ENCODE measurements at places on chromosomes 5 and 9. TPM values are rescaled to one million over a fixed set of nuclear protein-coding genes. Genes with fewer than 3 reads are reported as not detected.

DNA sequence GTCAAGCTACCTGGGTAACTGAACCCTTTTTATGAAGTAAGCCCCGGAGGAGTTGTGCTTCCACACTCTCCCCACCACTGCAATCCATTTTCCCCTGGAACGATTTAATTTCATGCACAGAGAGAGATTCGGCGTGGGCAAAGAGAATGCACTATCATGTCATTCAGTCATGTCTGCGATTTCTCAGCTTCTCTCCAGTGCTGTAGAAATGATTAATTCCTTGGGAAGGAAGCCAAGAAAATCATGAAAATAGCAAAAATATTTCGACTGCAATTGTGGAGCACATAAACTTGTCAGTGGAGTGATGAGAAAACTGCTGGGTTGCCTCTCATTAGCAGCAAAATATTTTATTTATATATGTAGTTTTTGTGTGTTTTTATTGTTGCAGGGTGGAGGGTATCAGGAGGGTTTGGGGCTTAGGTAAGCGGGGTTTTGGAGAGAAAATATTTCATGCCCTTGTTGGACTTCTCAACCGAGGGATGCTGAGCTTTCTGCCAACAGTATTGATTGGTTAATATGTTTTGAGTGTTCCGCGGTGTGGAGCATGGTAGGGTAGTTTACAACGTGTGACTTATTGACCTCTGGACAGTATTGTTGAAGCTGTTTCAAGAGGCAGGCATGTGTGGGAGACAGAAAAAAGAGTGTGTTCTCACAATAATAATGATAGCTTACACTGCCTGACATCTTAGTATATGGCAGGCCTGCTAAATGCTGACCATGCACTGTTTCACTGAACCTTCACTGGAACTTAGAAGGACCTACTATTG, 69.3 kb downstream of the SGCD start:
- no peak for DNase-seq
- H3K27me3 ChIP-seq: no peaks in the 10 kb centered on the region
- no peaks in the 10 kb centered on the region for H3K36me3 ChIP-seq
- no peak overlapping the region for H3K4me3 ChIP-seq

DNA sequence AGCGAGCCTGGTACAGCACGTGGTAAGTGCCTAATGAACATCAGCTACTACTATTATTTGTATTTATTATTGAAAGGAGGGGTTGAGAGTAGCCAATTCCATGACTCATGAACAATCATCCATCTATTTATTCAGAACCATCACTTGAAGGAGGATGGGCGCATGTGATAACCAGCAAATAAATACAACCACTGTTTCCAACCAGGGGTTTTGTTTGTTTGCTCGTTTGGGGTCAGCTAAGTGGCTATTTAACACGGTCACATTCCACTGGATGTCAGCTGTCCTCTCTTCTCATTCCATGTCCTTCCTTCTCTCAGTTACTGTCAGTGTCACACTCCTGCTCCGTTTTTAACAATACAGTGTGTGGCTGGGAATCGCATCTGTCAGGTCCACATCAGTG, 8.6 kb downstream of the RAPGEF1 start:
- peaks cover 75% of the 10 kb centered on the region for H3K4me1 ChIP-seq
- no peak overlapping the region for H3K27ac ChIP-seq
- H3K4me3 ChIP-seq: no peak overlapping the region

DNA sequence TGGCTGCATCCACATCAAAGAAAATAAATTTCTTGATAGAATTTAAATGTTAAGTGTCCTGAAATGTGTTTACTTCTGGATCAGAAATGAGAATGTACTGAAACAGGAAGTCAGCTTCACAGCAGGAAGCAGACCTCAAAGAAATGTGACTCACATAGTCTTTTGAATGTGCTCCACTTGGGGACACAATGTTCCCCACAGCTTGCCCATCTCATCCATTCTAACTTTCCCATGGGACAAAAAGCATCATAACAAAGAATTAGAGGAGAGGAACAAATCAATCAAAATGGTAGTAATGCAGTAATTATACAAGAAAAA, 85.7 kb downstream of the GRAMD2B start:
- no peaks in the 10 kb centered on the region for H3K27me3 ChIP-seq
- peaks cover 10% of the 10 kb centered on the region for H3K4me1 ChIP-seq
- no peak overlapping the region for H3K4me3 ChIP-seq
- no peak overlapping the region for H3K27ac ChIP-seq
- DNase-seq: no peak

DNA sequence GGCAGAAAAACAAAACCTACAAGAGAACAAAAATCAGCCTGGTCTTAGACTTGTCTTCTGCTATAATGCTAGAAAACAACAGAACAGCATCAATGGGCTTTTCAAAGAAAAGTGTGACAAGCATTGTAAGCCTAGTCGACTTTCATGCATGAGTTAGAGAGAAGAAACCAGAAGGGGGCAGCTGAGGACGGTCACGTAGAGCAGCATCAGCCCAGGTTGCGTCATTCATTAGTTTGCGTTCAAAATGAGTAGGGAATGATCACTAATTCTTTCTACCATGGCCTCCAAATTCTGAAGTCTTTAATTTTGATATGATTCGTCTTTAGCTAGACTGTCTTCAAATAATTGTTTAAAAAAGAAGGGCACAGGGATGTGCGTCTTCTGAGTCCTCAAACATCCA, 4.7 kb upstream of the ISCA1 start:
- H3K27ac ChIP-seq: no peak overlapping the region
- peak; percentile 6 for DNase-seq
- peaks cover 6% of the 10 kb centered on the region for H3K4me1 ChIP-seq
- no peaks in the 10 kb centered on the region for H3K27me3 ChIP-seq

- H3K27ac ChIP-seq: no peak overlapping the region
- no peaks in the 10 kb centered on the region for H3K4me1 ChIP-seq
- no peak overlapping the region for H3K4me3 ChIP-seq
- no peaks in the 10 kb centered on the region for H3K27me3 ChIP-seq
- H3K36me3 ChIP-seq: no peaks in the 10 kb centered on the region
Observed at GRCh38 chr5:110356677-110357076, 369.8 kb downstream of the TMEM232 start.

DNA sequence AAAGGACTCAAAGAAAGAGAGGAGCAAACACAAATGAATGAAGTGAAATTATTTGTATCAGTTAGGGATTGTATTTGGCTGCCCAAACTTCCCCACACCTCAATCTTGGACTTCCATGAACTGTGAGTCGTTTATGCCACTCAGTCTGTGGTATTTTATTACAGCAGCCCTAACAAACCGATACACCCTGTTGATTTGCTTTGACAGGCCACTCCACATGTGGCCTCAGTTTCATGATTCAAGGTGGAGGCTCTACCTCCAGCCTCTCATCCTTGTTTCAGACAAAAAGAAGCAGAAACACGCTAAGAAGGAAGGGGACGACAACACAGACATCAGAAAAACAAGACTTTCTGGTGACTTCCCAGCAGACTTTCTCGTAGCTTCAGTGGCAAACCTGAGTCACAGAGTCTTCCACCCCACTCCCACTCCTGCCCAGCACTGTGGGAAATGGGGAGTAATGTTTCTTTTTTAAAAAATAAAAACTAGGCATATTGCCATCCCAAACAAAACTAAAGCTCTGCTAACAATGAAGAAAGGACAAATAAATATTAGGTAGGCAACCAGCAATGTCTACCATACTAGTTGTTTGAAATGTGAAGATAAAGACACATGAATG, 52.2 kb upstream of the ABCA1 start:
- H3K27ac ChIP-seq: no peak overlapping the region
- H3K4me1 ChIP-seq: peaks cover 7% of the 10 kb centered on the region
- H3K36me3 ChIP-seq: no peaks in the 10 kb centered on the region
- no peaks in the 10 kb centered on the region for H3K27me3 ChIP-seq

GRCh38 chr5:147530530-147531389, 20.9 kb upstream of the DPYSL3 start:
- H3K27ac ChIP-seq: no peak overlapping the region
- H3K4me1 ChIP-seq: peaks cover 29% of the 10 kb centered on the region
- no peaks in the 10 kb centered on the region for H3K27me3 ChIP-seq

Gene CDH6
- not detected for total RNA-seq

Gene EPB41L4B
- total RNA-seq: 4.1 TPM

Gene OTULINL
- 0.58 TPM for total RNA-seq

Gene SLC36A3
- total RNA-seq: not detected

Gene BNC2
- 1.6 TPM for total RNA-seq

Gene SLC34A1
- not detected for total RNA-seq
